ENCODE measurements at places on chromosomes 2 and 18.

DNA sequence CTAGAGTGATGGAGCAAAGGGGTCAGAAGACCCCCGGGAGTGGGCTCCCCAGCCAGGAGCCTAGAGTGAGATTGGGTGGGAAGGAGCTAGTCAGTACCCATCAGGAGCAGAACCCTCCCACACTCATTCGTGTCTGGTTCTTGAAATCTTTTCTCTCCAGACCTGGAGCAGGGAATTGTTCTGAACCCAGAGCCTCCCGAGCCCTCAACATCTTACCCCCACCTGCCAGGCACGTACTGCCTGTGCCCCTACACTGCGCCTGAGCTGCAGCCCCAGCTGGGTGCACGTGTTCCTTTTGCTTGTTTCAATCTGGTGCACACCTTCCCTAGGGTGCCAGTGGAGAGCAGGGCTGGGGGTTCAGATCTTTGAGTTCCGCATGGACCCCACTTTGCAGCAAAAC is 52.6 kb downstream of the BCL2L11 start:
- DNase-seq, result no peak

DNA sequence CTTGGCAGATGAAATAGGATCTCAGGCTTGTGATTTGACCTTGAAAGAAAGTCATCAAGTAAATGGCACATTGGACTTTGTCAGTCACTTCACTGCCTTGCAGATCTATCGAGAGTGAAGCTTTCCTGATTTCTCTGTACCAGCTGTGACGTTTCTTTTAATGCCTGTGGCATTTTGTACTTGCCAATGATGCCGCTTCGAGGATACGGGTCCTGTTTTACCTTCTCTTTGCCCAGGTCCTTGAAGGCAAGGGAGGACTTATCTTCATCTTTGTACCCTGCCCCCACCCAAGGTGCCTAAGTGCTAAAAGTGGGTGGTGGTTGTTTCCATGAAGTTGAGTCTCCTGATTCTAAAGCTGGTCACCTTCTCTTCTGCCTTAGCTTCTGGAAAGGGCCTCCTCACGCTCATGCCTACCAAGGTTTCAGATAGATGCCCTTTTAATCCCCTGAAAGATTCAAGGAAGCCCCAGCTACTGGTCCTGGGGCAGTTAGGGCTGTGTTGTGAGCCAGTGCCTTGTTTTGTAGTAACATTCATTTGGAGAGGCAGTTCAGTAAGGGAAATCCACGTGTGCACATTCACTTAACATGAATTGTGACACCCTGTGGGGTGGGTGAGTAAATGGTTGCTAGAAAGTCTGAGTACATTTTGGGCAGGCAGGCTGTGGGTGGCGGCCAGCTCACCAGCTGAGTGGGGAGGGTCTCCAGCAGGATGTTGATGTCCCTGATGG is 6.1 kb downstream of the LBH start:
- DNase-seq, result no peak

- DNase-seq, result no peak
These were observed 48.6 kb downstream of the ANO7 start for GRCh38 chr2:241237047-241237446.

- no peak for DNase-seq
These were observed 3.5 kb upstream of the RHOB start for GRCh38 chr2:20443276-20443920.

DNA sequence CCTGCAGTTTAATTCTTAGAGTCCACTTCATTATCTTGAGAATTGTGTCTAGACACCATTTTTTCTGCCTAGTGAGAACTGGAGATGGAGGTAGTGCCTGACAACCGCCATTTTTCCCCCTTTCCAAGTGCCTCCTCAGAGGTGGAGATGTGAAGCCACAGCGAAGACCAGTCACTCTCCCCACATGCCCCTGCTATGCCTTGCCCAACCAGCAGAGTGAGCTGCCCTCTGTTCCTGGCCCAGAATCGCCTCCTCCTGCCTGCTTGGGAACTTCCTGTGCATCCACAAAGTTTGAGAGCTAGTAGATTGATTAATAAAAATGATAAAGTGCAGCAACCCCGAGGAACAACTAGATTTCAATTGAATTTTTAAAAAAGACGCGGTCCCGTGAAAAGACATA is 123.3 kb downstream of the CLIP4 start:
- no peak for DNase-seq
